EH (cell line): ENCODE measurements at places on chromosomes 4 and X.
A peak's percentile ranks its signal among the peaks of the same experiment; 100 is the strongest.

DNA sequence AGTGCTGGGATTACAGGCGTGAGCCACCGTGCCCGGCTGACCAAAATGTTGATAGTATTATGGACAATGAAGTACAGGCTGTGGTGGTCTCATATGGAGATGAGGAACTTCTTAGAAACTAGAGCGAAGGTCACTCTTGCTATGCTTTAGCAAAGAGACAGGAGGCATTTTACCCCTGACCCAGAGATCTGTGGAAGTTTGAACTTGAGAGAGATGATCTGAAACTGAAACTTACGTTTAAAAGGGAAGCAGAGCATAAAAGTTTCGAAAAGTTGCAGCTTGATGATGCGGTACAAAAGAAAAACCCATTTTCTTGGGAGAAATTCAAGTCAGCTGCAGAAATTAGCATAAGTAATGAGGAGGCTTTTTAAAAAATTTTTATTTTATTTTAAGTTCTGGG is 8.5 kb upstream of the CTAG2 start:
- no peak for DNase-seq

- peak; percentile 67 for DNase-seq
Measured at GRCh38 chr4:142404191-142404611, 441.9 kb downstream of the INPP4B start.

DNA sequence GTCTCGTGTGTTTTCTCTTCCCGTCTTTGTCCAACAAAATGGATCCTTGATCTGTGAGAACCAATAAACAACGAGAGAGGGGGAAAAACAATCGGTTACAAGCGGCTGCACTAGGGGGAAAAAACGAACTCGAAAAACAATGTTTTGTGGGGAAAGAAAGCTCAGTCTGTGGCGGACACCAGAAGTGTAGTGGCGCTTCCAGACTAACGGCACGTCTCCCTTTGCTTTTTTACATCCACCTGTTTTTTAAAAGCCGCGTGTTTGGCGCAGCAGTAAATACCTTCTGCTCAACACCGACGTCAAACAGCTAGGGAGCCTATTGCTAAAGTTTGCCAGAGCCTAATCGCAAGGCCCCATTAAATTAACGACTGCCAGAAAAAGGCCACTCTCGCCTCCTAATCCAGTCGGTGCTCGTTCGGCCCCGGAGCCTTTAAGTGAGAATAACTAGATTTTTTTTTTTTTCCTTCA is 3.3 kb downstream of the NKX6-1 start:
- no peak for DNase-seq

GRCh38 chr4:139633195-139633594 is 32.4 kb upstream of the MGST2 start:
- DNase-seq, result no peak

GRCh38 chrX:149908308-149908707 is 21.1 kb upstream of the HSFX4 start:
- no peak for DNase-seq

- DNase-seq, result no peak
Measured at GRCh38 chr4:6561706-6562371, 13.2 kb upstream of the MAN2B2 start.

- DNase-seq, result peak; percentile 93
Measured at GRCh38 chrX:107710617-107711391, 64.8 kb downstream of the TSC22D3 start.

- DNase-seq, result no peak
Measured at GRCh38 chr4:98199247-98199646, 56.0 kb upstream of the STPG2 start.

- DNase-seq, result no peak
Measured at GRCh38 chr4:11814758-11815157, 386.1 kb upstream of the HS3ST1 start.

GRCh38 chrX:27715610-27716009 is 92.2 kb upstream of the MAGEB10 start:
- DNase-seq, result no peak

DNA sequence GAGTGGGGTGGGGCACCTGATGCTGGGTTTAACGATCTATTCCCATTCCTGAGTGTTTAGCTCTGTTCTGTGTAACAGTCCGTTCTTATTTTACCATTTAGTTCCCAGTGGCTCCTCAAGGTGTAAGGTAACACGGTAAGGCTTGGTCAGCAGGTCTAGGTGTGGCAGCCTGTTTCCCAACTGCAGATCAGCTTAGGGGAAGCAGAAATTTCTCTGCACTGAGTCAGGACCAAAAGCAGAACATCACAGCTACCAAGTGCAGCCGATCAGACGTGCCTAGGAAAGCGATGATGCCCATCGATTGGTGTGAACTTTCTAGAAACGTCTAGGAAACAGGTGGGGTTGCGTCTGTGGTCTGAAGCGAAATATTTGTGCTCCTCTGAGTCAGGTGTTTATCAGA is 240.1 kb downstream of the STIM2 start:
- no peak for DNase-seq

GRCh38 chr4:2067446-2068197 is 8.5 kb downstream of the NAT8L start:
- no peak for DNase-seq

DNA sequence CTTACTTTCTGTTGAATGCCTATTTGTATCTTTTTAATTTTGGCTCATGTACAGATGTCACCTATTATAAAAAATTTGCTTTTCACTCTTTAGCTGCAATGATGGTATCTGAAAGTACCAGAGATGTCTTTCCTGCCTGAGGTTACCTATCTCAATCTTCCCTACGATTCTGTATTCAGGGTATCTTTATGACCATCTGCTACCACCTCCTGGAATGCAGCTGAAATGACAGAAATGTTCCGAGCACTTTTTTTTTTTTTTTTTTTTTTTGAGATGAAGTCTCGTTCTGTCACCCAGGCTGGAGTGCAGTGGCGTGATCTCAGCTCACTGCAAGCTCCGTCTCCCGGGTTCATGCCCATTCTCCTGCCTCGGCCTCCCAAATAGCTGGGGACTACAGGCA is 136.4 kb downstream of the REPS2 start:
- DNase-seq, result peak; percentile 21

DNA sequence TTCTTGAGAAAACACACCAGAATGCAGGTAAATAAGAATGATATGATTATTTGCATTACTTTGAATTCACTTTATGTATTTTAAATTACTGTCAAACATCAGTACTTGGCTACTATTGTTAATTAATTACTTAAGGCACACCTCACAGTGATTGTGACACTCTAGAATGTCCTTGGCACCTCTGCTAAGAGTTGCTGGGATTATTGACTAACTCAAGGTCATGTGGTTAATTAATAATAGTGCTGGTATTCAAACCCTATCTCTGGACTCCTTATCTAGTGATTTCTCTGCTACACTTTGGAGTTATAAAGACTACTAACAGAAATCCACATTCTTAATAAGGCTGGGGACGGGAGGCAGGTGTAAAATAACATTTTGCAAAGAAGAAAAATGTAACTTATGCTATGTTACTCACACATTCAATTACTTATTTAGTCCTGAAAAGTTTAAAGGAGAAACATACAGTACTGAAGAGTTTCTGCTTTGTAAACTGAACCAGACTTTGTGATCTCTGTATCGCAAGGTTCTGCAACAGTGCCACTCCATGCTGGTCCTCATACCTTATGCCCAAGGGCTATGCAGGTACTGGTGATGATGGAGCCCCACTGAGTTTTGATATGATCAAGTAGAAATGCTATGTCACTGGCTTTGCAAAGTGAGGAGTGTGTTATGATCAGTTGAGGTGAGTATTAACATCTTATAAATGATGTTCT is 242.7 kb downstream of the MID1IP1 start:
- no peak for DNase-seq

DNA sequence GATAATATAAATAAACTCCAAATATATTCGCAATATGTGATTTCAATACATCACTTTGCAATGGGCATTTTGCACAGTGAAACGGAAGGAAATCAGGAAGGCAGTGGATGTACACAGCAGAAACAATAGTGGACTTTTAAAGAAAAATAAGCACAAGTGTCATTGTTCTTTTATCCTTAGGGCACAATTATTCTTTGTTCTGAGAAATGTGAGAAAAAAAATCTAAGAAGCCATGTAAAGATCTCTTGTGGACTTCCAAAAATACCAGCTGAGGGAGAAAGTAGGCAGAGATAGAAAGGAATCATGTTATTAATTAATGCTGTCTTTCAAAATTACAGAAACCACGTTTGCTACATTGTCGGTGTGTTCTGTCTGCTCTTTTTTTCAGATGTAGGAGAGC is 17.6 kb upstream of the PRRG1 start:
- DNase-seq, result no peak
